Stimulated activated CD4-positive, alpha-beta T cell treated with anti-CD3 and anti-CD28 coated beads, Interleukin-15, amount 100 ng/mL, for 1 hour (primary cell): ENCODE measurements at places on chromosomes 11 and 22.

GRCh38 chr11:86724137-86724536, 51.7 kb upstream of the ME3 start:
- DNase-seq = no peak

GRCh38 chr11:127358160-127358559, 357.6 kb upstream of the KIRREL3 start:
- no peak for DNase-seq

DNA sequence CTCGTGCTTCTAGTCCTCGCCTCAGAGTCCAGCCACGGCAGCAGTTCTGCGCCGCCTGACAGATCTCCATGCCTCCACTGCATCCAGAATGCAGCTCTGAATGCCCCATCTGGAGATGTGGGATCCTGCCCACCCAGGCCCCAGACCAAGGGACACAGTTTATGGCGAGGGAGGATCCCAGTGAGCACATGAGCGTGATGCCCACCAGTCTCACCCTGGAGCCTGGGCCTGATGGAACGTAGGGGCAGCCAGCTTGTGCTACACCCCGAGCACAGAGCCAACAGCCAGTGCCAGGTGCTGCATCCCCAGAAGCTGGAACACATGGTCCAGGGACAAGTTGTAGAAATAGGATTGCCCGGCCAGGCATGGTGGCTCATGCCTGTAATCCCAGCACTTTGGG, 10.4 kb downstream of the IGLL1 start:
- DNase-seq = no peak

DNA sequence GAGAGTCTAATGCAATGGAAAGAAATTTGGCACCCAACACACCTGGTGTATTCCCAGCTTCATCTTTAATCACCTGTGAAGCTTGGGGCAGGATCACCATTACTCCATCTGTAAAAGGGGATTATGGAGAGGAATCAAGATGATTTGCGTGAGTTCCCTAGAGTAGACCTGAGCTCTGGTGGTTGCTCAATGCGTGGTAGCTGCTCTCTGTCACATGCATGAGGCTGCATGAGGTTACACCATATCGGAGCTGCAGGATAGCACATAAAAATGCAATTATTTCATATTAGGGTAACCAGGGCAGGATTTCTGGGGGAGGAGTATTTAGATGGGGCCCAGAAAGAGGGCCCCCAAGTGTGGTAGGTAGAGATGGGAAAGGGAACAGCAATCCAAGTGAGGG, 35.3 kb upstream of the CLMP start:
- DNase-seq = no peak

DNA sequence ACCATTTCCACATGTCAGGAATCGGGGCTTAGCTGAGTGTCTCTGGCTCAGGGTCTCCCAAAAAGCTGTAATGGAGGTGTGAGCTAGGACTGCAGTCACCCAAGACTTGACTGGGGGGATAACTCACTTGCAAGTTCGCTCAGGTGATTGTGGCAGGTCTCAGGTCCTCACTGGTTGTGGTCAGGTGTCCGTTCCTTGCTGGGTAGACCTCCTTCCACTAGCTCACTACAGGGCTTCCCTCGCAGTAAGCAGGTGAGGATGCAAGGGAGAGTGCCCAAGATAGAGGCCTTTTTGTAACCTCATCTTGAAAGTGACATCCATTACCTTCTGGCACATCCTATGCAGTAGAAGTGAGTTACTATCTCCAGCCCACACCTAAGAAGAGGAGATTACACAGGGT, 29.5 kb downstream of the C11orf58 start:
- no peak for DNase-seq

DNA sequence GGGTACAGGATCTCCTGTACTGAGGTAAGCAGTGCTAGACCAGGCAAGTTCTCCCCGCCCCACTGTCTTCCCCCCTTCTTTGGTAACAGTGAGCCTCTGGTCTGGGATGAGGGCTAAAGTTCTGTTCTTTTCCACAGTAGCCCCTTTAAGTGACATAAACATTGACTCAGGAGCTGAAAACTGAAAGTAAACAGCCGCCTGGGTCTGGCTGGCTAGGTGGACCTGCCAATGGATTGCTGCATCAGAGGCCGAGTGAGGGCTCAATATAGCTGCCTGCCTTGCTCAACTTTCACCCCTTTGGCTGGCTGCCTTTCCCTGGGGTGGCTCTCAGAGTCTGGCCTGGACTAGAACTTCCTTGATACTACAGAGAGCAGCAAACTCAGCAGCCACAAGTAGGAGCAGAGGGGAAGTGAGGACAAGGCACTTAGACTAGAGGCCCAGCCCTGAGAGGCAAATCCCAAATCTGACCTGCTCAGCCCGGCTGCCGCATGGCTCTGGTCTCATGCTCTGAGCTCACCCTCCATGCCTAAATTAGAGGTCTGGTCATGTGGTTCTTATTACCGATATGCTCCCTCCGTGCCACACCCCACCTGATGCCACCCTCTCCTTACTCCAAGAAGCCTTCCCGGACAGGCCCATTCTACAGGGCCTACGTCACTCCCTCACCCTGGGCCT, 9.6 kb upstream of the UCP3 start:
- no peak for DNase-seq

DNA sequence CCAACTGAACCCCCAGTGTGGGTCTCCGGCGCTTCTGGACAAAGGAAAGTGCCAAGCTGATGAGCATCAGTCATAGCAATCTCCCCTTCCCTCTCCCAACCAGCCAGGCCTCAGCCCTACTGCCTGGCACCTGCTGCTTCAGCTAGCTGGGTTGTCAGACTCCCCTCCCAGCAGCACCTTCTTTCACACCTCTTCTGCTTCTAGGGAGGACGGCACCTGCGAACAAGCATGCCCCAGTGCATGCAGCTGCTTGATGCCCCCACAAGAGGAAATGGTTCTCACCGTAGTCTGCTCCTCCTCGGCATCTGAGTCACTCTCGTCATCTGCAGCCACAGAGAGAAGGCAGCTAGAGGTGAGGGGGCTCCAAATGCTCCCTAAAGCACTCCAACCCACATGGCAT, 25.4 kb downstream of the THOC5 start:
- no peak for DNase-seq

GRCh38 chr22:48857202-48857805, 970.4 kb downstream of the BRD1 start:
- no peak for DNase-seq

GRCh38 chr22:38957046-38957770, at the start of gene APOBEC3A:
APOBEC3A (plus strand) TSS chr22:38957609; CDS start chr22:38957692, 83 bp downstream.
- no peak for DNase-seq

GRCh38 chr11:115256397-115257197, 247.6 kb downstream of the CADM1 start:
- DNase-seq = no peak

- no peak for DNase-seq
Measured at GRCh38 chr11:77080643-77081210, 14.0 kb downstream of the CAPN5 start.

GRCh38 chr22:45225732-45226502, 14.8 kb downstream of the KIAA0930 start:
- DNase-seq = no peak

- DNase-seq = no peak
Measured at GRCh38 chr11:65581928-65582327, 6.1 kb downstream of the EHBP1L1 start.

DNA sequence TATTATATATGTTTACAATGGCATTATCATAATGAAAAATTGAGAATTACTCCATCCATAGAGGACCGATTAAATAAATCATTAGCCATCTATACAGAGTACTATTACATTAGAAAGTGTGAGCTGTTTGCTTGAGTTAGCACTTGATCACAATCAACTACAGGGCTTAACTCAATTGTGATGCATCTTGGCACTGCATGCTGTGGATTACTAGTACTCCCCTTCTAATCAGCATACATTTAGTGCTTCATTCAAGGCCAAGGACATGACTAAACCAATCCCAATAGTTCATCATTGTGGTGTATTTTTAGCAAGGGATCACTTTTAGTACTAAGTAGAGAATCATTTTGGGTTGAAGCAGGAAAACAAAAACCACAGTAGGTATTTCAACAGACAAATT, 23.5 kb upstream of the ARHGAP42 start:
- no peak for DNase-seq

DNA sequence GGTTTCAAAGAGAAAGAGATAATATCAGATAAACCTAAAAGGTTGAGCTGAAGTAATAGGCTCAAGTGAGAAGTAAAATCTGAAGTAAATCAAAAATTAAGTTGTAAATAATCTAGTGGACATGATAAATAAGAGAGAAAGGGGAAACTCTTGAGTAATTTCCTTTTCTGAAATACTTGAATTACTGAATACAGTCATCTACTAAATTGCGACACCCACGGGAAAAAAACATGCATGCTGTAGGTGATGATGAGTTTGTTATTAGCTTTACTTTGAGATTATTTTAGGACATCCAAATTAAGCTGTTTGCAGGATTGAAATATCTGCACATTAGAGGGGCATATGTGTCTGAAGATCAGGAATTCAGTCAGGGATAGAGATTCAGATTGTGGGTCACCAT, 50.0 kb upstream of the CARD18 start:
- DNase-seq = no peak

- no peak for DNase-seq
Measured at GRCh38 chr11:257766-258493, 20.3 kb upstream of the NLRP6 start.

- DNase-seq = no peak
Measured at GRCh38 chr11:97259884-97260283, 870.1 kb downstream of the JRKL start.

DNA sequence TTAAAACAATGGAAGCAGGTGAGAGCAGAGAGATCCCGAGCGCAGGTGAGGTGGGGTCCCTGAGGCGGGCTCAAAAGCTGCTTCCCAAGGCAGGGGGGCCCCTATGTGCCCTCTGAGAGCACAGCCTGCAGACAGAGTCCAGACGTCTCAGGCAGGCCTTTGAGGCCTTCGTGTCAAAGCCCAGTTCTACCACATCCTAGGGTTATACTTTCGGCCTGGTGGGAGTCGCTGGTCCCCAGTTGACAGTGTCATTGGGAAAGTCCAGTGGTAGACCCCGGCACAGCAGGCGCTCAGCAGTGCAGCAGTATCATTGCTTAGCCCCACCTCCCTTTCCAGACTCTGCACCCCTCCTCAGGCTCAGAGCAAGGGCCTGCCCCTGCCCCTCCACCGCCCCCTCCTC, 9.1 kb downstream of the LINC01488 start:
- no peak for DNase-seq

DNA sequence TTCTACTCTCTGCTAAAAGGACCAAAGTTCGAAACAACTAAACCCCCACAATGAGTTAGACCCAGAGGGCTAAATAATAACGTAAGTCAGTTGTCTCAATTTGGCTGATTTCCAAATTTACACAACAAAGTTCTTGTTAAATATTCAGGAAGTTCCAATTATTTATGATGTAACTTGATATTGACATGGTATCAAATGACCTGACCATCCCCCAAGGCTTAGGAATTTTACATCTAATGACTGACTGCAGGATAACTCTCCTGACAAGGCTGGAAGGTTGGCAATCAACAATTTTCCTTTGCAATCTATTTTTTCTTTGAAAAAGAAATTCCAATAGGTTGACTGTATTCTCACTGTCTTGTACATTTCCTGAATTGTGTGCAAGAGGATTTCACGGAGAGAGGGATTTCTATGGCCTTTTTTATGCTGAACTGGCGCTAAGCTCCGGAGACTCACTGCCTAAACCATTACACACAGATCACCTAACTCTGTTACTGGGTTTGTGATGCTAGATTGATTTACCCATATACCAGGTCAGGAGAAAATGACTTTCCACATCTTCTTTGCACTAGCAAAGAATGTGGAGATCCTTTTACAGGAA, 9.6 kb upstream of the CDON start:
- no peak for DNase-seq

- no peak for DNase-seq
Measured at GRCh38 chr11:47886096-47886495, 37.9 kb upstream of the NUP160 start.

GRCh38 chr11:85718991-85719807, 33.2 kb upstream of the CCDC89 start:
- no peak for DNase-seq

DNA sequence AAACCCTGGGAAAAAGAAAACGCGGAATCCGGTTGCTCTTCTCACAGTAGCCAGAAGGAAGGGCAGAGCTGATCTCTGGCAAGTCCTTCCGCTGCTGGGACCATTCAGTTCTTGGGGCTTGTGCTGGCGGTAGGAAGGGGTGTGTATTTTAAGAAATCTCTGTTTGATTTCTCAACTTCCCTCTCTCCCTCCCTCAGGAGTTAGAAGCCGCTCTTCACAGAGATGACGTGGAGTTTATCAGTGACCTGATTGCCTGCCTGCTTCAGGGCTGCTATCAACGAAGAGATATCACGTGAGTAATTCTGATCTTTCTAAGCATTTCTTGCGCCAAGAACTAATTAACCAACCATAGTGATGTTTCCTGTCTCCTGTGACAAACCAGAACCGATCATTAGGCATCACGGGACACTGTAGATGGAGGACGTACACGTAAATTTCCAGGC, 85.9 kb upstream of the SLC25A18 start:
- DNase-seq = no peak

GRCh38 chr11:38796281-38796680, 2198.2 kb upstream of the RAG2 start:
- DNase-seq = no peak
